ENCODE measurements at places on chromosomes 1 and 21. TPM values are rescaled to one million over a fixed set of nuclear protein-coding genes. Genes with fewer than 3 reads are reported as not detected.

Gene PKP1
- total RNA-seq, result 151 TPM

Gene NUP210L
- 0.10 TPM for total RNA-seq

Gene OR10T2
- not detected for total RNA-seq

Gene CD1D
- 1.3 TPM for total RNA-seq

Gene PEAR1
- total RNA-seq, result 5.5 TPM

Gene BARHL2
- not detected for total RNA-seq

Gene PLD5
- 0.39 TPM for total RNA-seq

Gene NBPF6
- not detected for total RNA-seq

Gene PDE4B
- 33.3 TPM for total RNA-seq

Gene MORN1
- total RNA-seq, result 10.3 TPM

Gene C8B
- total RNA-seq, result not detected

Gene OR6K3
- total RNA-seq, result not detected

Gene ST6GALNAC3
- total RNA-seq, result 3.6 TPM

Gene CD101
- 1.8 TPM for total RNA-seq

Gene SAMD11
- total RNA-seq, result 4.9 TPM

Gene TSPEAR
- 4.1 TPM for total RNA-seq

Gene RHD
- total RNA-seq, result 2.3 TPM

Gene THEM5
- 8.4 TPM for total RNA-seq

Gene TSACC
- not detected for total RNA-seq

Gene CSF1
- 9.8 TPM for total RNA-seq

Gene ARL8A
- 20.8 TPM for total RNA-seq

Gene CFAP57
- 0.39 TPM for total RNA-seq

Gene PRELP
- 5.5 TPM for total RNA-seq

Gene CNKSR1
- 6.9 TPM for total RNA-seq

Gene SEMA4A
- total RNA-seq, result 12.1 TPM

Gene KLF17
- total RNA-seq, result not detected

Gene SSU72
- 33.9 TPM for total RNA-seq

Gene ADCY10
- 0.20 TPM for total RNA-seq

Gene NPL
- 48.0 TPM for total RNA-seq

Gene TRIM58
- 7.7 TPM for total RNA-seq

Gene DCST2
- total RNA-seq, result 0.49 TPM

Gene HFM1
- total RNA-seq, result 2.4 TPM

Gene UAP1
- 54.6 TPM for total RNA-seq

Gene CELA3A
- total RNA-seq, result not detected

Gene GSTM1
- not detected for total RNA-seq

Gene APCS
- total RNA-seq, result not detected

Gene YOD1
- total RNA-seq, result 27.8 TPM

Gene CSDE1
- total RNA-seq, result 487 TPM

Gene KLHDC7A
- 0.30 TPM for total RNA-seq

Gene ALX3
- total RNA-seq, result not detected

Gene SH2D5
- total RNA-seq, result 0.30 TPM

Gene CFAP74
- 0.49 TPM for total RNA-seq

Gene GRIK1
- 0.99 TPM for total RNA-seq

Gene PALMD
- 58.0 TPM for total RNA-seq

Gene LCE6A
- 4.4 TPM for total RNA-seq

Gene C1orf185
- not detected for total RNA-seq

Gene FCMR
- 0.69 TPM for total RNA-seq

Gene MCOLN2
- total RNA-seq, result 1.8 TPM

Gene CR2
- total RNA-seq, result under 0.01 TPM

Gene NR1I3
- total RNA-seq, result not detected

Gene AMY2A
- total RNA-seq, result not detected

Gene OR2AK2
- total RNA-seq, result not detected

Gene INSRR
- under 0.01 TPM for total RNA-seq

Gene ASCL5
- not detected for total RNA-seq

Gene ENTREP3
- total RNA-seq, result 4.5 TPM

All from skin of body (tissue), 3 donors.